ENCODE measurements at places on chromosomes 12 and 14.
A peak's percentile ranks its signal among the peaks of the same experiment; 100 is the strongest.

- DNase-seq = no peak
Measured at GRCh38 chr14:68774771-68775613, 17.9 kb downstream of the ZFP36L1 start.

DNA sequence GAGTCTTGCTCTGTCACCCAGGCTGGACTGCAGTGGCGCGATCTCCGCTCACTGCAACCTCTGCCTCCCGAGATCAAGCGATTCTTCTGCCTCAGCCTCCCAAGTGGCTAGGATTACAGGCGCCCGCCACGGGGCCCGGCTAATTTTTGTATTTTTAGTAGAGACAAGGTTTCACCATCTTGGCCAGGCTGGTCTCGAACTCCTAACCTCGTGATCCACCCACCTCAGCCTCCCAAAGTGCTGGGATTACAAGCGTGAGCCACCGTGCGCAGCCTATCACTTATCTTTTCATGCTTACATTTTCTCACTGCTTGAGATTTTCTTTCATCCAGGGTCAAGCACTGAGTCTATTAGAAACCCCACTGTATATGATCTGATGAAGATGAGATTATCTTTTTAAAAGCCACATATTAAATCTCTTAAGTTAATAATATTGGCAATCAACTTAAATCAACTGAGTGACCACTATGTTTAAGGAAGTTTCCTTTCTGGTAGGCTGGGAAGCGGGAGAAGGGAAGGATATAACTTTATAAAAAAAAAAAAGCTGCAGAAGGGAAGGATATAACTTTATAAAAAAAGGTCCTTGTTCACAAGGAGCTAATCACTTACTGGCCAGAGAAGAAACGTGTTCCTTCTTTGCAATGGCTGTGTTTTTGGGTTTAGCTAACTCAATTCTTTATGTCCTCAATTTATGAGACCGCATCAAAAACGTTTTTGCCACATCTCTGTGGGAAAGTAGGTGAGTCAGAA lies 1.3 kb upstream of the MDM2 start:
- DNase-seq = no peak

GRCh38 chr12:75953312-75953906 lies 78.2 kb downstream of the PHLDA1 start:
- DNase-seq = no peak

DNA sequence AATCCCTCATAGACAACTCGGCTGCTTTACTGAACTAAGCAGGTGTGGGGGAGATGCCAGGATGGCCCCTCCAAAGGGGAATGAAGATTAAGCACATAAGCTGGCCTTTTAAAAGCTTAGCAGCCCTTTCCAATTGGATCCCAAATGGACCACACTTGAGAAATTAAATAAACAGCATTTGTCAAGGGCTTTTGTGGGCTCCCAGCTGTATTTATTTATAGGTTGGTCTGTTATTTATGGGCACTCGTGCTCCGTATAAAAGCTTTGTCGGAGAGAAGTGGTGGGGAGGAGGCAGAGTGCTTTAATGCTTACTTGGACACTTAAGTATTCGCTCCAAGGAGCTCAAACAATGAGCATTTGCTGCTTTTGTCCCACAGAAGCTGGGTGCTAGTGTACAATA lies 580.2 kb downstream of the MED13L start:
- DNase-seq = no peak

DNA sequence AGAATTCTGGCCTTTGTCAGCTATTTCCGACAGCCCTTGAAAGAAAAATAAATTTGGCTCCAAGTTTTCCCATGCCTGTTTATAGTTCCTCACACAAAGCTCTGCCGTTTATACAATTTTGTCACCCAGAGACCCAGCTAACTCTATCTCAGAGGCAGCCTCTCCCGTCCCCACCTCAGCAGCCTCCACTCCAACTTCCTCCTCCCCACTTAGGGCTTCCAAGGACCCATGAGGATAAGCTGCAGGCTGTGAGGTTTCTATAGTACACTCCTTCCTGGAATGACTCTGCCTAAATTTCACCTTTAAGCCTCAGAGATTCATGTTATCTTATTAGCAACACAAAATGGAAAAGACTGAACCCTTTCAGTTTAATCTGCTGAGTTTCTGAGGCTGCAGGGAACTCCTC lies 71.8 kb downstream of the TTC9 start:
- DNase-seq = no peak

DNA sequence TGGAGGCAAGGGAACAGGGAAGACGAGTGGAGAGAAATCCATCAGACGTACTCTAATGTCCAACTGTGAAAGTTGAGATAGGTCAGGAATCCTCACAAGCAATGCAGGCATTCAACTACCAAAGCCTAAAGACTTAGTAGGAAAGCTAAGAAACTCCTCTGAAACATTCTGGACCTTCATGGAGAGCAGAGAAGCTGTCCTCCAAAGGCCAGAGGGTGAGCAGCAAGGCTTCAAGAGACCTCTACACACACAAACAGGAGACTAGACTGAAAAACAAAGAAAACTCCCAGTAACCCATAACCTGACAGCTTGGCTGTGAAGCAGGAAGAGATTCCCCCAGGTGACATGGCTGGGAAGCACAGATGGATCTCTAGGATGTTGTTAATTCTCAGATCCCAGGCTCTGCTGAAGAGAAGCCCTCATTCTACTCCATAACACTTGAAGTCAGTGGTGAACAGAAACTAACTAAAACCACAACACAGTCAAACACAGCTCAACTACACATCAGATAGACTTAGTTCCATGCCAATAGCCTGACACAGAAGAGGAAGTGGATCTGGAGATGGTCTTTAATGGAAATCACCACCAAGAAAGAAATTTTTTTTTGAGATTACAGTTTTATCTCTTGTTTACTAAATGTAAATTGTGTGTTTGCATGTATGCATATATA lies 23.2 kb upstream of the LYZ start:
- DNase-seq = no peak

DNA sequence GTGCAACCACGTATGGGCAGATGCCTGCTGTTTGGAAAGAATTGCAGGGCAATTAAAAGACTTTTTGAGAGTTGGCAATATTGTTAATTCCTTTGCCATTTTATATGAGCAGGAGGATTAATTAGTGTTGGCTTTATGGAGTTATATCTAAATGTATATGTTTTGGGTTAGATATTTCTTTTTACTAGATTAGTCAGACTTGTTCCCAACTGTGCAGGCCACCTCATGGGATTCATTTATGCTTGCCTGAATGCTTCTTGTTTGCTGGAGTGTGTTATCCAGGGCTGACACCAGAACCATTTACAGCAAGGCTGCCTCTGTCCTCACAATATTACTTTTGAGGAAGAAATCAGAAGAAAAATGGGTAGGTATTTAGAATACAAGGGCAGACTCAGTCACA lies 192.5 kb downstream of the KTN1 start:
- no peak for DNase-seq

- no peak for DNase-seq
Measured at GRCh38 chr12:132351751-132352495, 22.5 kb upstream of the GALNT9 start.

DNA sequence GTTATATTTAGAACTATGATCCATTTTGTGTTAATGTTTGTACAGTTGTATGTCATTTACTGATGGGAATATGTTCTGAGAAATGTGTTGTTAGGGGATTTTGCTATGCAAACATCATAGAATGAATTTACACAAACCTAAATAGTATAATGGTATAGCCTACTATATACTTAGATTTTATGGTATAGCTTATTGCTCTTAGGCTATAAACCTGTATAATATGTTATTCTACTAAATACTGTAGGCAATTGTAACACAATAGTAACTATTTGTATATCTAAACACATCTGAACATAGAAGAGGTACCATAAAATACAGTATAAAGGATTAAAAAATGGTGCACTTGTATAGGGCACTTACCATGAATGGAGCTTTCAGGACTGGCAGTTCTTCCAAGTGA lies 105.4 kb upstream of the GRIN2B start:
- no peak for DNase-seq

GRCh38 chr12:130438243-130438620 lies 100.5 kb downstream of the PIWIL1 start:
- no peak for DNase-seq

GRCh38 chr14:91891721-91892220 lies 24.4 kb upstream of the TC2N start:
- DNase-seq = no peak

DNA sequence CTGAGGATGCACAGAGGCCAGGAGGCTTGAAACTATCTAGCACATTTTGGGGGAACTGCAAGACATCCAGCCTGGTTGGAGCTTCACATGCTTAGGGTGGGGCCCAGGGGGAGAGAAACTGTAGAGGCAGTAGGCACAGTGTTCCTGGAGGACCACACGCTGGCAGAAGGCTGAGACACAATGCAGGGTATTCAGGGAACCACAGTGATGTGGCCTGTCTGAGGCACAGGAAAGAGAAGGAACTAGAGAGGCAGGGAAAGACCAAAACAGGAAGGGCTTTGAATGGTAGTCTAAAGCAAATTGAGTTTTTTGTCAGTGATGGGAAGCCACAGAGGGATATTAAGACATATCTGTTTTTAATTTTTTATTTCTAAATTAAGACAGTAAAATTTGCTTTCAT lies 100.2 kb upstream of the PRICKLE1 start:
- no peak for DNase-seq

DNA sequence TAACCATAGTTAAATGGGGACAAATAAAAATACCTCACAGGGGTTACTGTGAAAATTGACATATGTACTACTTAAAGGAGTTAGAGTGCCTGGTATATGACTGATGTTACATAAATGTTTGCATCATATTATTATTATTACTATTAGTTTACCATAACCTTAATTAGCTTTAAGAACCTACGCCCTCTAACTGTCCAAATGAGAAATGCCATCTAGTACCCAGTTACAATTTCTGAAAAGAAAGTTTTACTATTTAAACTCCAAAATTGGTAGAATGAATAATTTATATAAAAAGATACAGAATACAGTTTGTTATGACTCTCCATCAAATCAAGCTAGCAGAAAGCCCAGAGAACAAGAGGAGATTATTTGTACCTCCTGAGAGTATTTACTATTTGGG lies 42.3 kb downstream of the EML5 start:
- no peak for DNase-seq

DNA sequence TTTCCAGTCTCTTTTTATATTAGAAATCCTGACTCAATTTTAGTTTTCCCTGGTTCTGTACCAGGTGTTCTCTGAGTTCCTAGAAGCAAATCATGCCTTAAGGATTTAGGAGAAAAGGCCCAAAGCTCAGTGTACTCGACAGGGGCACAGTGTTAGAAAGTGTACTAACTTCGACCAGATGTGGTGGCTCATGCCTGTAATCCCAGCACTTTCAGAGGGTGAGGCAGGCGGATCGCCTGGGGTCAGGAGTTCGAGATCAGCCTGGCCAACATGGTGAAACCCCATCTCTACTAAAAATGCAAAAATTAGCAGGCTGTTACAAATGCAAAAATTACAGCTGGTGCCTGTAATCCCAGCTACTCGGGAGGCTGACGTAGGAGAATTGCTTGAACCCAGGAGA lies 12.0 kb downstream of the VEZT start:
- no peak for DNase-seq

- DNase-seq = no peak
Measured at GRCh38 chr14:77882098-77882497, 82.2 kb downstream of the ADCK1 start.

DNA sequence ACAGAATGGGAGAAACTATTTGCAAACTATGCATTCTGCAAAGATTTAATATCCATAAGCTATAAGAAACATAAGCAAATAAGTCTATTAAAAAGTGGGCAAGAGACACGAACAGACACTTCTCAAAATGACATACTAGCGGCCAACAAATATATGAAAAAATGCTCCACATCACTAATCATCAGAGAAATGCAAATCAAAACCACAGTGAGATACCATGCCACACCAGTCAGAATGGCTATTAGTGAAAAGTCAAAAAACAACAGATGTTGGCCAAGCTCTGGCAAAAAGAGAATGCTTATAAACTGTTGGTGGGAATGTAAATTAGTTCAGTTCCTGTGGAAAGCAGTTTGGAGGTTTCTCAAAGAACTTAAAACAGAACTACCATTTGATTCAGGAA lies 121.3 kb downstream of the KCNMB4 start:
- no peak for DNase-seq

- peak; percentile 30 for DNase-seq
Measured at GRCh38 chr12:120110550-120111501, 5.7 kb downstream of the RAB35 start.

GRCh38 chr12:24111616-24112015 lies 162.1 kb upstream of the SOX5 start:
- DNase-seq = no peak

- DNase-seq = no peak
Measured at GRCh38 chr12:8065991-8066594, at the start of gene C3AR1. Gene C3AR1 (minus strand): TSS chr12:8066359. CDS start chr12:8060185, 6,174 bp downstream.

All from T-helper 17 cell (primary cell).